ENCODE measurements at places on chromosomes 5 and 9.

GRCh38 chr9:13432904-13433303 lies 153.4 kb upstream of the MPDZ start:
- no peak for DNase-seq

GRCh38 chr5:138752951-138753793 lies at the start of gene CTNNA1:
CTNNA1 (plus strand) TSS chr5:138753425; CDS start chr5:138781925, 28,500 bp downstream.
- DNase-seq, result peak; percentile 91

DNA sequence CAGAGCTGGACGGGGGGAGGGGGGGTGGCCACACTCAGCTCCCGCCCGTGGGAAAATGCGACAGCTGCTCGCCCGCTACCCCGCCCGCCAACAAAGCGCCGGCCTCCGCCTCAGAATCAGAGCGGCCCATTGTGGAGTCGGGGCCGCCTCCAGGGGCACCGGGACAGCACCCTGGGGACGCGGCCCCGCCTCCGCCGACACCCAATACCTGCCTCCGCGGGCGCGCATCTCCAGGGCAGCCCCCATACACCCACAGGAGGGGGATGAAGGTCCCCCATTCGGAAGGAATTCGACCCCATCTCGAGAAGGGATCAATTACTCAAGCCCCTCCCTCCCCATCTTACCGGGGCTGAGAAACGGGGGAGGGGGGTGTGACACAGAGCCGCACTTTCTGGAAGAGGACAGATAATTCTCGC lies 1.3 kb downstream of the NOTCH1 start:
- DNase-seq, result peak; percentile 87

DNA sequence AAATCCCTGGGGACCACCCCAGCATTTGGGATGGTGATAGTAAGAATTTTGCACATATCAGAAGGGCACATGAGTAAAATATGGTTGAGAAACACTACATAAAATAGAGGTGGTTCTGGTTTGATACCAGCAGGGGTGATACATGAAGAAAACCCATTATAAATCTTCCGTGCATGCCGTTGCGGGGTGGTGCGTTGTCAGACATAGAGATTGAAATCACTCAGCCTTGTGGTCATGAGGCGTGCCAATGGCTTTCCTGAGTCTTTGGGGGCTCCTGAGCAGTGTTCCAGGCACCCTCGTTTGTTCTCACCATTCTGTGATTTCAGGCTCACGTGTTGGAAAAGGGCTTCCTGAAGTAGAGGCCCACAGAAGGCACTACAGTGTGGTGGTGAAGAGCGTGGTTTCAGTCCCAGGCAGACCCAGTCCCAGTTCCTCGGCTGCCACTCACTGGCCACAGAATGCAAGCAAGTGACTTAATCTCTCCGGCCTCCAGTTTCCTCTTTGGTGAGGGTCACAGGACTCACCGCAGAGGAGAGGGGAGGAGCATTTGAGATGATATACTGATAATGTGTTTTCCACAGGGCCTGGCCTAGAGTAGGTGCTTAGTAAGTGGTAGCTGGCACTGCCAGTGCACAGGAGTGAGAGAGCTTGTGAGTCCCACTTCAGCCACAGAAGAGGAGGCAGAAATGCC lies 20.5 kb upstream of the GLRX start:
- peak; percentile 90 for DNase-seq

- DNase-seq, result no peak
These were observed 26.8 kb downstream of the BARHL1 start for GRCh38 chr9:132609184-132609583.
